Activated CD8-positive, alpha-beta memory T cell treated with anti-CD3 and anti-CD28 coated beads, Interleukin-2, amount 10 ng/mL, durations not matched to agents 7 days and 5 days (primary cell): ENCODE measurements at places on chromosomes 3 and 15.

DNA sequence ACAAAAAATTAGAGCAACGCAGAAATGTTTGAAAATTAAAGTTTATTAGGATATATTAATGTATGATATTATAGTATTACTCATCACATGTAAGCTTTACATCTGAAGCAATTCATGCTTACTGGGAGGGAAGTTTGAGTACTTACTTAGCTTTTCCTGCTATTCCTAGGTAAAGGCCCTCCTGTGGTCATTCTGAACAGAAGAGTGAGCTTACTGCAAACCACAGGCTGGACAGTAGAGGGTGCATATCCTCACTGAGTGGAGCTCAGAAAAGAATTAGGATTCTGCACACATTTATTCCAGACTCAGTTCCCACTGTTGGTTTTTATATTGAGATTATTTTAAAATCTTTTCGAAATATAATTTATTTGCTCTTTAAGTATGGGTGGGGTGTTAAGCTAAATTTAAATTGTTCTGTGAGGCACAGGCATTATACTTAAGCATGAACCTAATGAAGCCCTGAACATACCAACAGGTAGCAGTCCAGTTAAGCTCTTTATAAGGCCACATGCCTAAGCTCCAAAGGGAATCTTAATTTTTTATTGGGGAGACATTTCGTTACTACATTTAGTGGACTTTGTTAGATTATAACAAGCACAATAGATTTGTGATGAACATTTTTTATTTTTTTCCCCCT is 10.2 kb downstream of the MRPS22 start:
- no peak for DNase-seq

GRCh38 chr15:26095710-26096330 is 232.7 kb upstream of the ATP10A start:
- DNase-seq: no peak

DNA sequence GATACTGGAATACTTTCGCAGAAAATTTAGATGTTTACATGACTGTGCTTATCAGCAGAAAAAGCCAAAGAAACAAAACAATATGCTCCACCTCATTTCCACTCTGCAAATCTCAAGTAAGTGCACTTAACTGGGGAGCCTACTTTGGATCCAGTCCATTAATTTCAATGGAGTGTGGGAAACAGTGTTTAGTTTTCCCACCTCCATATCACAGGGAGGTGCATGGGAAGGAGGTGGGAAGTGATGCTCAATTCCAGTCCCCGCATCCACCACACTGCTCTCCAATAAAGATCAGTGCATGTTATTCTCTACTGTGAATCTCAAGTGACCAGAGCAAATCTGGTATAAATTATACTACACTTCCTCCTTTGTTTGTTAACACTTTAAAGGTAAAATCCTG is 2.9 kb downstream of the NEDD4 start:
- DNase-seq: no peak

GRCh38 chr15:101115786-101116680 is 135.8 kb downstream of the CHSY1 start:
- DNase-seq: no peak

DNA sequence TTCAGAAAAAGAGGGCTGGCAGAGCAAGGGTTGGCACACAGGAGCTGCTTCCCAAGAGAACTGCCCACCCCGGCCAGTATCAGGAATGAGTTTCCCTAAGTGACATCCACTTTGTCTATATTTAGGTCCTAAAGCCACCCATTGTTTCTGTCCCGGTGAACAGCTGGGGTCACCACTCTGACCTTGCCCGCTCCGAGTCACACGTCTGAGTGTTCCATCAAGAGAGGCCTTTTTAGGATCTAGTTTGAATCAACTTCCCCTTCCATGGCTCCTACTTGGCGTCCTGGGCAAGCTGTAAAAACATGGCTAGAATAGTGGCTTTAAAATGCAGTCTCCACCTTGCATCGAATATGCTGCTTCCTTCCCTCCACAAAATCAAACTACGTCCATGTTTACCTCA is 109.6 kb upstream of the ARHGEF3 start:
- DNase-seq: no peak

- no peak for DNase-seq
Measured at GRCh38 chr3:89613241-89613640, 505.8 kb downstream of the EPHA3 start.

GRCh38 chr3:115254492-115255196 is 107.6 kb upstream of the ZBTB20 start:
- DNase-seq: no peak

DNA sequence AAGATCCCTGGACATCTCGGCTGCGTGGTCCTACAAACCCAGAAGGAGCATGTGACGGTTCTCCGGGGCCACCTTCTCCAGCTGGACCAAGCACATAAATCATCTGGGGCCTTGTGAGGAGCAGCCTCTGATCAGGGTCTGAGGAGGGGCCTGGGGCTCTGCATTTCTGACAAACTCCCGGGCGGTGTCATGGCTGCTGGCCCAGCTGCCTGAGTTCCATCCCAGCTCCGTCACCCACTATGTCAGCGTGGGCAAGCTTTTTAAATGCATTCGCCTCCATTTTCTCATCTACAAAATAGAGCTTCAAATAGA is 126.3 kb upstream of the MEF2A start:
- peak; percentile 31 for DNase-seq

- DNase-seq: no peak
Measured at GRCh38 chr15:64738226-64739095, 36.9 kb downstream of the RBPMS2 start.

- no peak for DNase-seq
Measured at GRCh38 chr3:119220198-119220597, 20.5 kb downstream of the B4GALT4 start.

GRCh38 chr15:46270481-46271147 is 635.8 kb downstream of the SQOR start:
- DNase-seq: no peak

- no peak for DNase-seq
Measured at GRCh38 chr15:69509131-69509530, 56.5 kb downstream of the RPLP1 start.

DNA sequence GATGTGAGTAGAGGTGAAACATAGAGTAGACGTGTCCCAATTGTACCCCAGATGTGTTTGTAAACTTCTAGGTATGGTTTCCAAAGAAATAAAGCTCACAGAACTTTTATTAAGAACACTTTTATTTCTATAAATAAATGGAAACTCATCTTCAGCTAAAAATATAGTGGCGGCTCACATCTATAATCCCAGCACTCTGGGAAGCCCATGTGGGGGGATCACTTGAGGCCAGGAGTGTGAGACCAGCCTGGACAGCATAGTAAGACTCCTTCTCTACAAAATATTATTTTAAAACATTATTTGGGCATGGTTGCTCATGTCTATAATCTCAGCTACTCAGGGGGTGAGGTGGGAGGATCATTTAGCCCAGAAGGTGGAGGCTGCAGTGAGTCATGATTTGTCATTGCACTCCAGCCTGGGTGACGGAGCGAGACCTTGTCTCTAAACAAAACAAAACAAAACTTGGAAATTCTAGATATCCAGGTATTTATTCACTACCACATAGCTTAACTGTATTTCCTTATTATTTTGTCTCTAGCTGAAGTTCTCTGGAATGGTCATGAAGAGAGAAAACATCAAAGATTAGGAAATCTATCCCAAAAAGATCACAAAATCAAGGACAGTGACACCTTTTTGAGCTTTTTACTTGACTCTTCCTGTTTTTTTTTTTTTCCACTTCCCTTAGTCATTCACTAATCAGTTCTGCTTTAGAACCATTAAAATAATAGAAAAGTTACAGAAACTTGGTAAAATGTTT is 258.1 kb downstream of the TIGIT start:
- no peak for DNase-seq

DNA sequence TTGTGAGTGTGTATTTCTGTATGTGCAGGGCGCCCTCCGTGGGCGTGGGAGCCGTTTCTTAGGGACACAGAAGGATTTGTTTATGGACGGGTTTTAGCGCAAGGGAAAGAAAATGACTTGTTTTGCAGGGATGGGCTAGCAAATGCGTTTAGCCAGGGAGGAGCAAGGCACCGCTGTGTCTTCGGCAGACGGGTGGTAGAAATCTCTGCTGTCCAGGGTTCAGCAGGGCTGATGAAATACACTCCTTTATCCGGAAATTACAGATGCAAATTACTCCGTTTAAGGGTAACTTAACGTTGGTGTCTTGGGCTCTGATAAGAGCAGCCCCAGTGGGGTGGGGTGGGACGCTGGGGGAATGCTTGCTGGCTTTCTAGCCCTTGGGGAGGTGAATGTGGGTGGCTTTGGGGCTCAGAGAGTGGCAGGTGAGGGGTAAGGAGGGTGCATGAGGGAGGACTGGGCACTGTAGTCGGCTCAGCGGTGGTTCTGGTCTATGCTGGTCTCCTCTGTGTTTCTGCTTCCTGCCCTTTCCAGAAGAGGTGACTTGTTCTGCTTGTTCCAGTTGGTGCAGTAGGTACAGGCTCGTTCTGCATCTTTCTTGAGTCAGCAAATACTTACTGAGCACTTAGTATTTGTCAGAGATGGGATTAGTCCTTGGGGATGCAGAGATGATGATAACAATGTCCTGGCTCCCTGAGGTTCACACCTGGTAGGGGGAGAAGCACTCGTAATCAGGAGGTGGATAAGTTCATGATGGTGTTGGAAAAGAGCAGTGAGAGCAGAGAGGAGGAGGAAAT is 954 bp downstream of the SV2B start:
- DNase-seq: no peak

DNA sequence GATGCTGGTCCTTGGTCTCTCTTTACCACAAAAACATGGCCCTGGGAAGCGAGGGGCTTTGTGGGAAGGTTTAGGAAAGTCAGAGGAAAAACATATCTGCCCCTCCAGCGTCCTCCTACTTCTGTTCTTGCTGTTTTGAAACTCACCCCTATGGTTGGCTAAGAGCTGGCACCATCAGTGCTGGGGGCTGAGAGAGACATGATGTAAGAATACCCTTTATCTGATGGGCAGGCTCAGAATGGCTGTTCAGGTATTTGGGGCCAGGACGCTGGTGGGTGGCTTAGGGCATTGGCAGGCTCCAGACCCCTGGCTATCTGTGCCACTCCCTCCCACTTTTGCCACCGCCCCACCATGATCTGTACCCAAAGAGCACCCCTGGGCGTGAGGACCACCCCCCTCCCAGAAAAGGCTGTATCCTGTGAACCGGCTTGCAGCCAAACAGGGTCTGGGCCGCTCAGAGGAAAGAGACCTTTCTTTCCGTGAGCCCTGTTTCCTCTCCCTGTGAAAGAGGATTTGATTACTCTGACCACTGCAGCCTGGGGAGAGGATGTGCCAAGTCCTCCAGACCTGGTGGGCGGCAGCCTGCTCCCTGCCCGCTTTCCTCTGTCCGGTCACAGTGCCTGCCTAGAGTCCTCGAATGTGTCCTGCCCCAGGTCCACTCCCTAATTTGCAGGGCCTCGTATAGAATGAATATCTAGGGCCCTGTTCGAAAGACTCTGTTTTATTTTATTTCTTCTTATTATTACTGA is 61.3 kb upstream of the SLC6A6 start:
- DNase-seq: no peak
